ENCODE measurements at places on chromosomes 4 and X.

DNA sequence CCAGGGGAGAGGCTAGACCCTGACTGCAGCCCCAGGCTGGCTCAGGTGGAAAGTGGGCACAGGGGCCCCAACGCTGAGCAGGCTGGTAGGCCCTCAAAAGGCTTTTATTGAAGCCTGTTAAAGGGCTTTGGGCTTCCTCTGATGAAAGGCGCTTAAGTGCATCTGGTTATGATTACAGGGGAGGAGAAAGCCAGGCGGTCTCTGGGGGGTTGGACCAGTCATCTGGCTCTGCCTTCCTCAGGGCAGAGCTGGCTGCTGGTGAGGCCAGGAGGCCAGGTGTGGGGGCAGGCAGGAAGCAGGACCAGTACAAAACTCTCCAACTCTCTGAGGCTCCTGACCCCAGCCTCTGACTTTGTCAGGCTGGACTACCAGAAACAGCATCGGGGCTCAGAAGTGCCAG lies 68.8 kb upstream of the BCOR start:
- peak; percentile 35 for DNase-seq

GRCh38 chr4:18401425-18401824 lies 379.9 kb upstream of the LCORL start:
- no peak for DNase-seq

- no peak for DNase-seq
Observed at GRCh38 chrX:40047485-40047884, 50.3 kb downstream of the BCOR start.

DNA sequence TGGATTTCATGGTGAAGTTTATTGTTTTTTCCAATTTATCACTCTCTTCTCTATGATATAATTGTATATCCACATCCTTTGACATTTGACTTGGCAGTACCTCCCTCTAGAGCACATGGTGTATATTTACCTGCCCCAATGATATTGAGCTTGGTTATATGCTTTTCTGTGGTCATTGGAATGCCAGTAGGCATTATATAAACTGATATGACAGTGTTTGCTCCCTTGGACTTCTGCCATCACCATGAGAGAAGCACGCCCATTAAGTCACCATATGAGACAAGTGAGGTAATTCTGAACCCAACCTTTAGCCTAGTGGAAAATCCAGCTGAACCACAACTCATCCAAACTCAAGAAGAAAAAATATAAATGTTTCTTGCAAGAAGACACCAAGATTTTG lies 2761.5 kb downstream of the ARAP2 start:
- DNase-seq, result no peak

DNA sequence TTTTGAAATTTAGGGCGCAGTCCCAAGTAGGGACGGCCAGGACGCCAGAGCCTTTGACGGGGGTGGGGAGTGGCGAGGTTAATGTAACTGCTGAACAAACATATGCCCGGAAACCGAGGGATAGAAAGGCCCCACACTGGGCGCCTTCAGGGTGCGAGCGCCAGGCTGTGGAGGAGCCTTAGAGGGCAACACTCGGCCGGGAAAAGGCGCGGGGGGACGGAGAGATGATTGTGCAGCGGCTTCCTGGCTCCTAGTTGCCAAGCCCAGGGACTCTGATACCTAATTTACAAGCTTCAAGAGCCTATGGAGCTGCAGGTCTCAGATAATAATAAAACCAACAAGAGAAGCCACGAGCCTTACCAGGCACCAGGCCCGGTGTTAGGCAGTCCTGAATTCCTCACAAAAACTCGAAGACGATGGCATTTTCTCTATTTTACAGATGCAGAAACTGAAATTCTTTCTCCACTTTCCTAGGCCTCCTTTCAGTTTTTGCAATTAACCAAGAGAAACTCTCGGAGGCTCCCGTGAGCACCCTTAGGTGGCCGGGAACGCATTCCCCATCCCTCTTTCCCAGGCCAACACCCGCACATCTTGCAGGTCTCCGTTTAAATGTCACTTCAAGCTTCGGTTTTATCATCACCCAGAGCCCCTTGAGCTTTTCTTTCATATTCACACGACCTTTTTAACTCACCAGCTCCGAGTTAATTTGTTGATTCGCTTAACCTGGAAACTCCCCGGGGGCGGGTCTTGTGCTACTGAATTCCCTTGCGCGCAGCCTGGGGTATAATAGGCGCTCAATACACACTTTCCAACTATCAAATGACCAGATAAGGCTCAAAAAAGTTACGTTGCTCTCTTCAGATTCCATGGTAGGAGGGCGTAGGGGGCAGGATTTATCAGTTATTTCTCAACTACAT lies 6.4 kb upstream of the GSX2 start:
- DNase-seq, result no peak

DNA sequence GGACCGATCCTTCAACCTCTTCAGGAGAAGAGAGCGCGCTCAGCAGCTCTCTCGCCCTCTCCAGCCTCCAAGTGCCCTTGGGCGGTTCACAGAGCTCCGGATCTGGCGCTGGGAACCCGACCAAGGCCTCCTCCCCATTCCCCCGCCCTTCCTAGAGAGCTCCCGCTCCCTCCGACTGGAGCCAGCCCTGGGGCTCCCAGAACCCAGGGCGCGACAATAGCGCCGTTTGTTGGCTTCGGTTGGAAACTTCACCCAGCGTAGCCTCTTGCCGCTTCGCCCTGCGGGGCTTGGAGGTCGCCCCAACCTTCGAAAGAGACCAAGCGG lies 3.1 kb upstream of the SOX3 start:
- DNase-seq, result peak; percentile 75

DNA sequence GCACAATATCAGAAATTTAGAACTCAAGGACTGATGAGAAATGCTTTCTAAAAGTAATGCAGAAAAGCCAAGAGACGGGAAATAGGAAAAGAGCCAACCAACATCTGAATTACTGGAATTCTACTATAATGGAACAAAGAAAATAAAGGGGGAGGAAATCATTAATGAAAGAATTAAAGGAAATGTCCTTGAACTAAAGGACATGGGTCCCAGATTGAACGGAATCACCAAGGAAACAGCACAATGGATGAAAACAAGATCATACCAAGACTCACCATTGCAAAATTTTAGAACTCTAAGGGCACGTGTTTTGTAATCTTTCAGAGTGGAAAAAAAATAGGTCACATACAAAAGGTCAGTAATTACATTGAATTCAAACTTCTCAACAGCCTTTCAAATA lies 35.9 kb downstream of the HPGDS start:
- no peak for DNase-seq

DNA sequence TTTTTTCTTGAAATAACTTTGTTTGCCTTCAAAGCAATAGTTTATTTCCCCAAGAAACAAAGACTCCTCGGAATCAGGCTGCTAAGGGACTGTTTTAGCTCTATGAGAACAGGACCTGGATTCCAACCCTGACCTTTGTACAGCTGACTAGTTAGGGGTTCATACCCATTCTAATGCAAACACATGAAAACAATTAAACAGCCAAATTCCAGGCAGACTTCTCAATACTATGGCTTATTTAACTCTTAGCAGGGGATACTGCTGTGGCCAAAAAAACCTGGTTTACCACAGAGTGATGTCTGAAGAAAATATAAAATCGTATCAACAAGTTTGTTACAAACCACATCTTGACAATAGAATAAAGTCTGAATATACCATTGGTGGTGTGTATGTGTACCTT lies 129.6 kb upstream of the INTU start:
- DNase-seq, result no peak

GRCh38 chr4:27148211-27148895 lies 287.7 kb downstream of the STIM2 start:
- no peak for DNase-seq

GRCh38 chrX:31423609-31424189 lies 351.9 kb upstream of the FTHL17 start:
- DNase-seq, result peak; percentile 8

- no peak for DNase-seq
Observed at GRCh38 chr4:163665521-163666331, 171.2 kb downstream of the TMA16 start.

GRCh38 chrX:72258174-72258573 lies 18.9 kb downstream of the RPS4X start:
- DNase-seq, result no peak

DNA sequence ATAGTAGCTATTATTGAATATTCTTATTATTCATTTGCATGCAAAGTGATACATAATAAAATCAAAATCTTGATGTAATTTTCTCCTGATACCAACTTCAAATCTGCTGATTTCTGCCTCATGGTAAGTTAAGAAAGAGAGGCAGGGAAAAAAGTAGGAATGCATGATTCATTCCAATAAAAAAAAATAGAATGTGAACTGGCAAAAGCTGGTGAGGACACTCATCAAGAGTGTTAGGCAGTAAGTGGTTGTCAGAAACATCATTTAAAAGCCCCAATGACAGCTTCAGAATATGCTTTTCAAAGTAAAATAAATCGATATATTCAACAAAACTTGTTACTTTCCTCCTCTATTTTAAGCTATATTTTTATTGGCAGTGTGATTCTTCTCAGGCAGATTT lies 979.1 kb downstream of the TECRL start:
- DNase-seq, result no peak

DNA sequence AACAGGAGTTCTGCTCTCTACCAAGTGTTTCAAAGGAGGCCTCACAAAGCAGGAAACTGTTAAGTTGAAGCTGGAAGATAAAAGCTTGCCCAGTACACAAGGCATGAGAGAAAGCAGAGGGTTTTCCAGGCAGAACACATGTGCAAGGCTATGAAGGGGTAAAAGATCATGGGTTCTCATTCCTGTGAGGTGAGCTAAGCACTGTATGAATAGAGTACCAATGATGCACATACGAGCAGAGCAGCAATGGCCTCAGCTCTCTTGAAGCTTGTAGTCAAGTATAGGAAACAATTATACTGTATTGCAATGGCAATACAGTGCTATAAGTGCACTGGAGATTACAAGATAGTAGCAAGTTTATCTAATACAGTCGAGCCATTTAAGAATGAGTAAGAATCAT lies 18.0 kb downstream of the TTC29 start:
- no peak for DNase-seq

GRCh38 chrX:68982476-68982875 lies 153.7 kb downstream of the EFNB1 start:
- no peak for DNase-seq

DNA sequence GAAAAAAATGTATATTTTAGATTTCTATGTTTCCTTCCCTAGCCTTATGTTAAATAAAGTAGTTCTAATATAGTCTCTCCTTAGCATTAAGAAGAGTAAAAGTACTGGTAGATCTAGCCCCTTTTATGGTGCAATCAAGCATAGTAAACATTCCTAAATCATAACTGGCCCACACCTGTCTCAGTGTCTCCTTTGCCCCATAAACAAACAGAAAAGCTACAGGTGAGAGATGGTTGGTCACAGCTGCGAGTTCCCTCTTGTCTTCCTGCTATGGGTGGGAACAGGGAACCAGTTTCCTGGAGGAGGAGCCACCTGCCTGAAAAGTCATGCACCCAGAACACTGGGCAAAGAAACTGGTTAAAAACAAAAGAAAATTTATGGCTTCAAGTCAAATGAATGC lies 16.6 kb downstream of the SOWAHB start:
- no peak for DNase-seq

DNA sequence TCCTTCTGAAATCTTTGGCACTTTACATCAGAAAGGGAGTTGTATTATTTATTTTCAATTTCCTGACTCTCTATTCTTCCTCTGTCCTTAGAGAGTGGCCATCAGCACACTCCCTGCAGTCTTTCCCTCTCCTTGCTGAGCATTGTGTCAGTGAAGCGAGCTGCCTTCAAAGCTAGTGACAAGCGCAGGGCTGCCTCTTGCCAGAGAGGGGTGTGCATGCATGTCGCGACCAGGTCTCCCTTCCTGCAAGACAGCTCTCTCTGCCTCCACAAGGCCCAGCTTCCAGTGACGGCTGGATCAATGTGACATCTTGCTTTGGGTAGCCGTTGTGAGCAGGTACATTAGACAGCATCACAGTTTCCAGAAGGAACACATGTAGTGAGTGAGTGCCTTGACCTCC lies 810.9 kb upstream of the TENM3 start:
- DNase-seq, result peak; percentile 12

DNA sequence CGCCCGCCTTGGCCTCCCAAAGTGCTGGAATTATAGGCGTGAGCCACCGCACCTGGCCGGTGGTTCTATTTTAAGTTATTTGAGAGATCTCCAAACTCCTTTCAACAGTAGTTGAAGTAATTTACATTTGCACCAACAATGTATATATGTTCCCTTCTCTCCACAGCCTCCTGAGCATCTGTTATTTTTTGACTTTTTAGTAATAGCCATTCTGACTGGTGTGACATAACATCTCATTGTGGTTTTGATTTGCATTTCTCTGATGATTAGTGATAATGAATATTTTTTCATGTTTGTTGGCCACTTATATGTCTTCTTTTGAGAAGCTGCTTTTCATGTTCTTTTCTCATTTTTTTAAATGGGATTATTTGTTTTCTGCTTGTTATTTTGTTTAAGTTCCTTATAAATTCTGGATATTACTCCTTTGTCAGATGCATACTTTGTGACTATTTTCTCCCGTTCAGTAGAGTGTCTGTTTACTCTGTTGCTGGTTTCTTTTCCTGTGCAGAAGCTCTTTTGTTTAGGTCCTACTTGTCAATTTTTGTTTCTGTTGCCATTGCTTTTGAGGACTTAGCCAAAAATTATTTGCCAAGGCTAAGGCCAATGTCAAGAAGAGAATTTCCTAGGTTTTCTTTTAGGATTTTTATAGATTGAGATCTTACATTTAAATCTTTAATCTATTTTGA lies 213.2 kb downstream of the ARHGAP24 start:
- no peak for DNase-seq

DNA sequence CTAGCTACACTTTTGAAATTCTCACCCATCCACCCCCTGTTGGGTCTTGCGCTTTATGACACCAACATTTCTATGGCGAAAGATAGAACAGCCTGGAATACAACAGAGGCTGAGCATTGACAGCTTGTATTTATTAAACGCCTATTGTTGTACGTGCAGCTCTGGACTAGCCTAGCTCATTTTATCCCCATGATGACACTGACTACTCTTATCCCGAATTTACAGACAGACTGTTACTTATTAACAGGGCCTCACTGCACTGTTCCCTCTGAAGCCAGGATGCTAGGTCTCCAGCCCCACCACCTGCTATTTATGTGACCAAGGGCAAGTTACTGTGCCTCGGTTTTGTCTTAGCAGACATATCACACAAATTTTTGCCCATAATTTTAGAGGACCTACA lies 1.0 kb upstream of the RFC1 start:
- no peak for DNase-seq

DNA sequence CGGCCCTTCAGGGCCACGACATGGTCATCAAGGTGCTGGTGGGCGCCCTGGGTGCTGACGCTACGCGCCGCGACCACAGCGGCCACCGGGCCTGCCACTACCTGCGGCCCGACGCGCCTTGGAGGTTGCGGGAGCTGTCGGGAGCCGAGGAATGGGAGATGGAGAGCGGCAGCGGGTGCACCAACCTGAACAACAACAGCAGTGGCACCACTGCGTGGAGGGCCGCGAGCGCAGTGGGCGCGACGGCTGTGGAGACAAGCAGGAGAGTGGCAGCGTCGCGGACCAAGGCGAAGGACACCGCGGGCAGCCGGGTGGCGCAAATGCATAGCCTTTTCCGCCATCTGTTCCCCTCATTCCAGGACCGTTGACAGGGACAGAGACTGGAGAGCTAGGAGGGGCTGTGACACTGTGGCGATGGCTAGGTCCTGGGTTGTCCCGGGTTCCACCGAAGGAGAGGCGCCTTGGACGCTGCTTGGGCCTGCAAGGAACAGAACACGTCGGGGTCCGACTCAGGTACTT lies 919 bp downstream of the SOWAHD start:
- no peak for DNase-seq

- no peak for DNase-seq
Observed at GRCh38 chr4:37629713-37630112, 56.5 kb downstream of the RELL1 start.

Measured in nephron progenitor cell (in vitro differentiated cells).